Cardiac muscle cell (in vitro differentiated cells and primary cell): ENCODE measurements at places on chromosomes 1 and 21.

- no peak for DNase-seq
These were observed 24.6 kb downstream of the ASAP3 start for GRCh38 chr1:23459338-23459757.

- DNase-seq, result no peak
These were observed 48.3 kb upstream of the C1orf174 start for GRCh38 chr1:3948344-3948743.

DNA sequence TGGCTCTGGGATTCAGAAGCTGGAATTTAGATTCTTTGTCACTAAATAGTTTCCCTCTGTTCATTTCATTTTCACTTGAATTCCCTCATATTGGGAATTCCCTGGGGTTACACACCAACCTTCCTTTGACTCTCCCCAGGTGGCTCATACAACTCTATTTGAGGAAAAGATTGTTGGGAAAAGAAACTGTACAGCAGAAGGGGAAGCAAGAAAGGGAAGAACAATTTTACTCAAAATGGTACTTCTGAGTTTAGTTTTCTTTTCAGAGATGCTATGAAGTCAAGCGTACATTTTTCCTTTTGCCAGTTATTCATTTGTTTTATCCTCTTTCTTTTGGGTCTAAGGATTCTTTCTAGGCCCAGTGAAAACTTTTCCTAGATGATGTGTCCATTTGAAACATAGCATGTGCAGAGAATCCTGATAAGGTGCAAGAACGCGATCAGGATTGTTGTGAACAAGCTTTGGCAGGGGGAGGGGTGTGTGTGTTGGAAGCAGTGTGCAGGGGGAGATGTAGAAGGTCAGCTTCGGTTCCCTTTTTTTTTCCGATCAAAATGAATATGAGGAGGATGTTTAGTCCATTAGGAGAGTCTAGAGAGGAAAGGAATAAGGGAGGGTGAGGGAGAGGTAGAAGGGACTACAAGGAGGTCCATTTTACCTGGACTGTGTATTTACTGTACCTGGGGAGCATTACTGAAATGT is 26.8 kb upstream of the CD1D start:
- DNase-seq, result no peak

DNA sequence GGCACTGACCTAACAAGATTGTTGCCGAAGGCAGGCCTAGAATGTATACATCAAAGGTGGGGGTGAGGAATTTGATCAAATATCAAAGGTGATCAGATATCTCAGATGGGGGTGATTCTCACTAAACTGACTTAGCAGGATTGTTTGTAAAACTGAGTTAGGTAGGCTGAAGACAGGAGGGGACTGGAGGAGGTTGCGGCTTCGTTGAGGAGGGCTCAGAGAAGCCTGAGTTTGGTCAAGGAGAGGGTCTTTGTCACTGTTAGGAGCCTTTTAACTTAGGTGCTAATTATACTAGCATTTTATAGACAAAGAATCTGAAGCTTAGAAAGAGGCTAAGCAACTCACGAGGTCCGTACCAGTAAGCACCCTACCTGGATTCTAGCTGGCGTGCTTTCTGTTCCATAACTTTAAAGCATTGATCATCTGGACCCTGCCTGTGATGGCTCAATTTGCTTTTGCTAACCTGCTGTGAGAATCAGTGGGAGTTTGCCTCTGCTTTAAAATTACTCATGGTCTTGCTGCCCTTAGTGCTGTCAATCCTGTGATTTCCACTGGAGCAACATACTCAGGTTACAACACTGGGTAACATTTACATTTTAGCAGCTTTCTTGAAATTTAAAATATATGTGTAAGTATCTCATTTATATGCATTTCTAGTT is 49.8 kb downstream of the ITSN1 start:
- no peak for DNase-seq

DNA sequence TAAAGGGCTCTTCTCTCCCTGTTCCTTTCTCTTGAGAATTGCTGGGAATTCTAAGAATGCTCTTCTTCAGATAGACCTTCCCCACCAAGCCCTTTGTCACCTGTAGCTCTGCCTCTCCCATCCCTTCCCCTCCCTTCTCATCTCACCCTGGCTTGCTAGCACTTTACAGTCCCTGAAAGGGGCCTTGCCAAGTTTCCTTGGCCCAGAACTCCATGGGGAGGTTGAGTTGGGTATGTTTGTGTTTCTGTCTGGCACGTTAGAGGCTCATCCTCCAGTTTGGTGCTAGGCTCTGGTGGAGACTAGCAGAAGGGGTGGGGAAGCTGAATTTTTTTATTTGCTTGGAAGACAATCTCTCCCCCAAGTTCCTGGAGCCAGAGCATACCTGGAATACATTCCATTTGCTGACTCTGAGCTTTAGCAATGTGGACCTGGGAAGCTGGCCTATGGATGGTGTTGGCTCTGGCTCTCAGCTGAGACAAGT is 4.9 kb downstream of the CGN start:
- no peak for DNase-seq

DNA sequence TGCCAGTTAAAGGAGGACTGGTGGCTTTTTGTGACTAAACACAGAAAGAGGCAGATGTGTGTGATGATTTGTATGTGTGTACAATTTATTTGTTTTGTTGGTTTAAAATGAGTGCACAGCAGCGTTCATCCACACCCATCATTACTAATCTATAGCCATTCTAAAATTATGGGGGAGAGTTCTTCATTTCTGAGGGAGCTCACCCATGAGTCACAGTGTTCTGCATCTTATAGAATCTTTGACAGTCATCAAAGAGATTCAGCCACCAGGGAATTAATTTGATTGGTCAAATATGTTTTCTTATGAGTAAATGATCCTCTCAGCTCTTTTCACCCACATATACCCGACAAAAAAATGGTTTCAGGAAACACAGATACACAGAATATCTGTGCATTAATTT is 147.9 kb downstream of the GREM2 start:
- no peak for DNase-seq

- DNase-seq, result no peak
These were observed 284.5 kb upstream of the USP25 start for GRCh38 chr21:15445327-15445726.

GRCh38 chr1:24195874-24196273 is 8.8 kb upstream of the IFNLR1 start:
- DNase-seq, result no peak

DNA sequence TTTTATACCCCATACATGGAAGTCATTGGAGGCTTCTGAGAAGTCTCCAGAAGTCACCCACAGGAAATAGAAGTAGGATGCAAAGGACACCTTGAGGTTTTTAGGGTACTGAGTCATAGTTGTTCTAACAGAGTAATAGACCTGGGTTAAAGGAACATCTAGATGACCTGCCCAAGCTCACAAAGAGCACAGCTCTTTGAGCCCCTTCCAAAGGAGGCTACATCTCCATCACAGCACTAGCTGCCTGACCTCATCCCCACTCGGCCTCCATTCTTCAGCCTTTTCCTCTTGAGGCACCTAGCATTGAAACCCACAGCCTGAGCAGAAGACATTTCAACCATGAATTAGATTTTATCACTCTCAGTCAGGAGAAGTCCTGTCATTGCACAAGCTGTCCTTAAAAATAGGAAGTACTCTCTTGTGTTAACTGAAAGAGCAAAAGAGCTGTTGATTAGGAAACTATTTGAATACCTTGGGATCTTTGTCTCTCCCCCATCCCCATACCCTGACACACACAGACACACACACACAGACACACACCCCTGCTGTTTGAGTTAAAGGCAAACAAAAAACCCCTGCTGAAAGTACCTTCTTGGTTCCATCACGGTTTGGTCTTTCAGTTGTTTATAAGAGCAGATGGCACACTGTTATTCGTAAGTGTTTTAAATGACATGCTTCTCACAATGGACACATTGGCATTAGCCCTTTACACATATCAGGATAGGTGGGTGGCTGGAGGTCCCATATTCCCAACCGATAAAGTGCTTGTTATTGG is 22.2 kb downstream of the MKNK1 start:
- no peak for DNase-seq

- DNase-seq, result no peak
These were observed 54.4 kb upstream of the ADARB1 start for GRCh38 chr21:45019887-45020537.

GRCh38 chr1:37755290-37755689 is 9.6 kb downstream of the EPHA10 start:
- DNase-seq, result no peak

DNA sequence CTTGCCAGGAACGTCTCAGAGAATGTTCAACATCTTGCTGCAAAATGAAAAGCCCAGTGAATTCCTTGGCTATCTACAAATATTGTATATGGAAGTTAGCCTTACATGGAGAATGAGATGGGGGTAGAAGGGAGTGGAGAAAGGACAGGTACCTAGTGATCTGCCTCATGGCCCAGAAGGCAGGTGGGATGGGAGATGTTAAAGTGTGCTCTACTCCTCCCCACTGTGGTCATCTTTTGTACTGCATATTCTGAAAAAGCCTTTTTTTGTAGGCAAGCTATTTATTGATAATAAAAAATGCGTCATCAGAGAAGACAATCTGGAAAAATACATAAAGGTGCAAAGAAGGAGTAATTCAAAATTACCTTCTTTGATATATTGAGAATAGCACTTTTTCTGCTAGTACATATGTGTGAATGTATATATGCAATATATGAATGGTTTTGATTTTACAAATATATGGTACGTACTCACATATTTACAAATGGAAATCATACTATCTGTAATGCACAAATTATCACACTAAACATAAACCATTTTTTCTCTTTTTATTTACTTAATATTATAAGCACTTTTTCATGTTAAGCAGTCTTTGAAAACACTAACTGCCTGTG is 19.1 kb upstream of the SLC5A9 start:
- peak; percentile 49 for DNase-seq

DNA sequence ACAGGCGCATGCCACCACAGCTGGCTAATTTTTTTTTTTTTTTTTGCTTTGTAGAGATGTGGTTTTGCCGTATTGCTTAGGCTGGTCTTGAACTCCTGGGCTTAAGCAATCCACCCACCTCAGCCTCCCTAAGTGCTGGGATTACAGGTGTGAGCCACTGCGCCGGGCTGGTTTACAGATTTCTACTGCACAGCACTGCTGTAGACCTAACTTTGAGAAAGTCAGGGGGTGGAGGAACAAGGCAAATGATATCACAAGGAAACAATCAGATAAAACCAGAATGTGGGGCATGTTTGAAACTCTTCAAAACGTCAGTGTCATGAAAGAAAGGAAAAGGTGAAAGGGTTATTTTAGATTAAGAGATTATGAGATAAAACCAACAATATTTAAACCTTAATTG is 45.3 kb downstream of the URB2 start:
- DNase-seq, result no peak

DNA sequence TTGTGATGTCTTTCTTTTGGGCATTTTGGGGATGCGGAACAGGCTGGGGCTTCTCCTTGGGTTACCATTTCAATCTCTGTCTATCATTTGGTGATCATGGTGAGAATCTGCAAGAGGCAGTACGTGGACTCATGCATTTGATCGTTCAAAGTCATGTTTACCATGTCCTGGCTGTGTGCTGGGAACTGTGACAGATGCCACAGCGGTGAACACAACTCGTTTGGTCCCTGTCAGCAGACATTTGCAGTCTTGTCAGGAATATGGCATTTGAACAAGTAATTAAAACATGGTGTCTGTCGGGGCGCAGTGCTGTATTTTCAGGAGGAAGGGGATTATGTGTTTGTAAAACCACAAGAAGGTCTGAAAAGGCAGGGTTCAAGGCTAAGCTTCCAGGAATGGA is 103.3 kb upstream of the IGSF21 start:
- no peak for DNase-seq

GRCh38 chr21:44449473-44450363 is 5.6 kb upstream of the LRRC3 start:
- no peak for DNase-seq

DNA sequence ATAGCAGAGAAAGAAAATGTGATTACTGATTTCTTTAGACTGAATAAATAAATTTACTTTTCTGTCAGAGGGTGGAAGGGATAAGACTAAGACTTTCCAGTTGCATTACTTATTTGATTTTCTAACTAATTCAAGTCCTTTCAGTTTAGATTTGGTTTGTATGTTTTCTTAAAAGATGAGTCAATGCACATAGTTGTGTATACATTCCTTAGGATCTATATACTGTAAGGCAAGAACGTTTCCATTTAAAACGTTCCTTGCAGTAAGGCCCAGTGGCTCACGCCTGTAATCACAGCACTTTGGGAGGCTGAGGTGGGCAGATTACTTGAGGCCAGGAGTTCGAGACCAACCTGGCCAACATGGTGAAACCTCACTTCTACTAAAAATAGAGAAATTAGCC is 14.5 kb upstream of the SERTAD4 start:
- DNase-seq, result no peak

- DNase-seq, result no peak
These were observed 23.1 kb downstream of the RNF187 start for GRCh38 chr1:228510101-228510802.

DNA sequence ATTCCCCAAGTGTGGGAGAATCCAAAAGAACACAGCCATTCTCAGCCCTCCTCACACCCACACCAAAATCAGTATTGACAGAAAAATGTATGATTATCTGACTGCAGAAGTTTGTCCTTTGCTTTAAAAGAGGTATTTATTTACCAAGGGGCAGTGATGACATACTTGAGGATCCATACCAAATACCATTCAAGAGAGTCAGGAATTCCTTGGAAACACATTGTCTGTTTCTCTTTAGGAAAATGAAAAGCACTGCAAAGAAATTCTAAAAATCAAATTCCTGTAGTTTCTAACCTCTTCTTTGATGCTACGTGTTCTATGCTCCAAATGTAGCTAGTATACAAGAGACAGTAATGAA is 509.6 kb upstream of the CXADR start:
- no peak for DNase-seq

DNA sequence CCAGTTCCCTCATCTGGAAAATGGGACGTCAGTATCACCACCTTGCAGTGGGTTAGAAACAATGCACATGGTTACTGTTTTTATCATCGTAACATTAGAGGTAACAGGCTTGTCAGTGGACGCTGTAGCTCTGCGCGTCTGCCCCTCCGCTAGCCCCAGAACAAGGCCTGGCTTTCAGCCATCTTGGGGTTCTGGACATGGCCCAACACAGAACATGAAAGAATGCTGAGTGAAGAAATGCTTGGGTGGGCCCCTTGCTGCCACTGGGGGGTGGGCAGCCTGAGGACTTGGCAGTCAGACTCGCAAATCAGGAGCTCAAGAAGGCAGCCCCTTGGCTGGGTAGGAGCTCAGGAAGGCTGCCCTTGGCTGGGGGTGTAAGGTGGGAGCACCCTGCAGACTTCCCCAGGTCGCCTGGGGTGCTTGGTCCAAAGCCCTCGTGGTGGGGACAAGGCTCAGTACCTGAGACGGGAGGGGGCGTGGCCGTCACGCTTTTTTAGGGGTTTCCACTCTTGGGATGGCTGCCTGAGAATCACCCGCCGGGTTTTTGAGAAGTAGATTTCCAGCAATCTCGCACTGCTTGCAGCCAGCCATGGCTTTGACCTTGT is 51.7 kb downstream of the SLC37A1 start:
- no peak for DNase-seq
